ENCODE measurements at places on chromosomes 4 and X.

DNA sequence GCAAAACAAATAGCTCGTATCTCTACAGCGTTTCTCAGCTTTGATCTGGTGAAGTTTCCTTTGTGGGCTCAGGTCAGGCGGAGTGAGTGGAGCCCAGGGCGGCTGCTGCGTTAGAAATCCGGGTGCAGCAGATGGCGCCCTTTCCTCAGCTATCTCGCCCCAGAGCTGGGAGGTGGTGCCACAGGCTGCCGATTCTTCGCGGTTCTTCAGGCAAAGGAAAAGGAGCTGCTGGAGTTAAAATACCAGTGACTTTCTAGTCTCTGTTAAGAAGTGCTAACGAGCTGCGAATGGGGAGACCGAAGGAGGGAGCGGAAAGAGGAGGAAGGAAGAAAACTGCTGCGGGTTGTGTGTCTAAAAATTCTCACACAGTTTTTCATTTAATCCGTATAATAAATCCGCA is 114.6 kb downstream of the CPE start:
- no peak for DNase-seq

GRCh38 chrX:8848441-8848840 is 47.3 kb upstream of the FAM9A start:
- DNase-seq = no peak

DNA sequence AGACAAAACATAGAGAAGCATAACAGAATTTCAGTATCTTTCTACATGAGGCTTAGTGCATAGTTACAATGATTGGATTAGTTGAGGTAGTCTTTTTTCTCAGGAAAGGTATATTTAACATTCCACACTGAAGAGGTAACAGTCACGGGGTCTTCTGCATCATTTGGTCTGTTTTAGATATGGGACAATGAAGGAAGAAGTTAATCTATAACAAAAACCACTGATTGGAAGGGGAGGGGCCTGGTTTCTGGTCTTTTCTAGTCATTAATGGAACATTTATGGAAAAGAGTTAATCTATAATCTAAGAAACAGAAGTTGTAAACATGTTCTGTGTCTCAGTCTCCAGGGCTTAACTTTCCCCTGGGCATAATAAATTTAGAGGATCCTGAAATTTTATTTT is 37.3 kb upstream of the HPSE start:
- DNase-seq = no peak

- DNase-seq = no peak
Observed at GRCh38 chr4:153745651-153746050, 14.2 kb downstream of the RNF175 start.

DNA sequence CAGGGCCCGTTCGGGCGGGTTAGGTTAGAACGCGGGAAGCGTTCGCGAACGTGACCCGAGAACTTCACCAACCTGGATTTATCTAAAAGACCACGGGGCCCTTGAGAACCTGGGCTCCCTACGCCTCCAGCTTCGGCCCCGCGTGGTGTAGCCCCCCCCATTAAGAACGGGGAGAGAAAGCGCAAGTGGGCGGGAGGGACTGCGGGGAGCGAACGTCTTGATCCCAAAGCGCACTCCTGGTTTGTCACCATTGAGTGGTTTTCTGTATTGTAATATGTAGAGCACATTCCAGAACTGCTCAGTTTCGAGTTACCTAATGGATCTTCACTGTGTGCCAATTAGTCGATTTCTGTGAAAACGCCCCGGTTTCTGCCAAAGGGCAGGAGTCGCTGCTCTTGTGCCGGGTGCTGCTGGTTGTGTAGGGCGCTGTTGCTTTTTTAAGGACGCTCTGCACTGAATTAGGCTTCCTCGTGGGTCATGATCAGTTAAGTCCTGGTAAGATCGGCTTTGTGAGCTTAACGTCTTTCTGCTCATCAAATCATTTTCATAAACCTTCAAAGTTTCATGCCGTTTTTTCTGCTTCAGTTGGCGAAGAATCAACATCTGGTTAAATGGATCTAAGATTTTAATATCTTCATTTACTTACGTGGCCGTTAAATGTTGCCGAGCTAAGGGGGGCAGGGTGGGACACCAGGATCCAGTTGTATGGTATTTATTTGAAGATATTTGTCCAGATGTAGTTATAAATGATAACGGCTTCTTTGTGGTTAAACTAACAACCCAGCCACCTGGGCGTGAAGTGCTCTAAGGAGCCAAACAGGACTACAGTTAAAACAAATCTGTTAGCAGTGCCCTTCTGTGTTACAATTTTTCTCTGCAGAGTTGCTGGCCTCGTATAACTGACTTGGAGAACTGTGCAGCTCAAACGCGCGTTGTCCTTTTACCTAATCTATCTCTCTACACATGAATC is 809 bp downstream of the MND1 start:
- DNase-seq = peak; percentile 72

DNA sequence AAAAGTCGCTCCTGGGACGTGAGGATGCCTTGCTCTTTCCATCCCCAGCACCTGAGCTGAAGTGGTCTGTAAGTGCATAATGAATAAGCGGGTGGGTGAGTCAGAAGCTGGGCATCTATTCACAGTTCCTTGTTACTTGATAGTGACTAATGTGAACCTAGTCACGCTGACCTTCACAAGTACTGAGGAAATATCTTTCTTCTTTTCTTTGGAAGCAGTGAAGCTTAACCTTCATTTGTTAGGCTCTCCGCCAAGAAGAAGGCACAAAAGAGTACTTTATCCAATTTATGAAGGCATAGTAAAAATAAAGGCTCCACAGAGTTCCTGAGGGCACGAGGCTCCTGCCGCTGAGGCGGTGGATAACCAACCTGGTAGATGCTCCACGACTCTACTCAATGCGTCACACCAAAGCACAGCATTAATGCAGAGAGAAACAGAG is 475.7 kb upstream of the SLIT2 start:
- DNase-seq = no peak

- peak; percentile 75 for DNase-seq
Observed at GRCh38 chr4:185839194-185839712, 27.3 kb upstream of the SORBS2 start.

DNA sequence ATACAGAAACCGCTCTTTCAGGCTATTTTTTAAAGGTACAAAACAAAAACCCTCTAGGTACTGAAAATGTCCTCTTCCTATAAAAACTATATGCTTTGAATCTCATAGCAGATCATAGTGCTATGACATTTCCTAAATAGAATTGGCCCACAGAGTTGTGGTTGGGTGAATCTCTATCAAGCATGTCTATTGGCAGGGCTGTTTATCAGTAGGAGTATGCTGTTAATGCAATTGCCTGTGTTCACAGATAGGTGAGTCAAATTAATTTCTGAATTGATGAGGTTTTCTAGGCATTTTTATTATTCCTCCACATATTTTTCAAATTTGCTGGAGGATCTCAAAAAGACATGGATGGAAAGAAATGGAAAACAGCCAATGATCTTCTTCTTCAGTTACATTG is 73.9 kb downstream of the QRFPR start:
- DNase-seq = no peak

GRCh38 chr4:796206-796605 is 29.7 kb downstream of the CPLX1 start:
- no peak for DNase-seq

DNA sequence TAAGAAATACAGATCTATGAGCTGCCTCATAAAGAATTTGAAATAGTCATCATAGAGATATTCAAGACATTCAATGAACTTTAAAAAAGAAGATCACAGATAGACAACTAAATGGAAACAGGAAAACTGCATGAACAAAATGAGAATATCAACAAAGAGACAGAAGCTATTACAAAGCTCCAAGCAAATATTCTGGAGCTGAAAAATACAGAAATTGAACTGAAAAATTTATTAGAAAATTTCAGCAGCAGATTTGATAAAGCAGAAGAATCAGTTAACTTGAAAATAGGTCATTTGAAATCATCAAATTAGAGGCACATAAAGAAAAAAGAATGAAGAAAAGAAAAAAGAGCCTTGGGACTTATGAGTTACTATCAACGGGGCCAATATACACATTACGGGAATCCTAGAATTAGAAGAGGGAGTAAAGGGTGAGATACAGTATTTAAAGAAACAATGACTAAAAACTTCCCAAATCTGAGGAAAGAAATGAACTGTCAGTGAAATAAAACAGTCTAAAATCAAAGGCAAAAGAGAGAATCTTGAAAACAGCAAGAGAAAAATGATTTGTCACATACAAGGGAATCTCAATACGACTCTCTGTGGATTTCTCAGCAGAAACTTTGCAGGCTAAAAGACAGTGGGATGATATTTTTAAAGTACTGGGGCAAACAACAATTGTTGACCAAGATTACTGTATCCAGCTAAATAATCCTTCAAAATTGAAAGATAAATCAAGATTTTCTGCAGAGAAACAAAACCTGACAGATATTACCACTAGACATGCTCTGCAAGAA is 641.6 kb downstream of the ANKRD50 start:
- no peak for DNase-seq

- peak; percentile 88 for DNase-seq
Observed at GRCh38 chr4:37970702-37971101, 10.5 kb downstream of the PTTG2 start.

- no peak for DNase-seq
Observed at GRCh38 chr4:93764639-93765246, 63.8 kb upstream of the ATOH1 start.

- no peak for DNase-seq
Observed at GRCh38 chr4:130090427-130090826, 994.5 kb downstream of the C4orf33 start.

DNA sequence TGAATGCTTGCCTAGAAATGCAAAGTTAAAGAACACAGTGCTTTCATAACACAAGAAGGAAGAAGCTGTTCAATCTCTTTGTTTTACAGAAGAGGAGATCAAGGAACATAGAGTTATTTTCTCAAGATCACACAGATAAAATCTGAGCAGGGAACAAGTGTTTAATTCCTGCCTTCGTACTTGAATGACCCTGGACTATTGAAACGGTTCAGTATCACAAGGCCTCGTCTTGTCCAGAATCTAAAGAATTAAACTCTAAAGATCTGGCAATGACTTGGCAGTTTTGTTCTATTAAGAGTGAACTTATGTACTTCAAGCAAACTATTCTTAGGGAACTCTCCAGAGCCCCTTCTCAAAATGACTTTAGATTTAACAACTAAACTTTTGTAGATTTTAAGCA is 97.7 kb downstream of the ANXA5 start:
- DNase-seq = no peak

GRCh38 chrX:44225667-44226066 is 117.8 kb downstream of the EFHC2 start:
- no peak for DNase-seq

GRCh38 chr4:86961605-86962295 is 26.9 kb downstream of the AFF1 start:
- DNase-seq = no peak

GRCh38 chrX:15158736-15159406 is 111.0 kb downstream of the ASB9 start:
- no peak for DNase-seq

- DNase-seq = no peak
Observed at GRCh38 chr4:147340591-147341120, 140.2 kb upstream of the EDNRA start.

GRCh38 chr4:15953625-15954024 is 9.3 kb downstream of the FGFBP2 start:
- DNase-seq = no peak

DNA sequence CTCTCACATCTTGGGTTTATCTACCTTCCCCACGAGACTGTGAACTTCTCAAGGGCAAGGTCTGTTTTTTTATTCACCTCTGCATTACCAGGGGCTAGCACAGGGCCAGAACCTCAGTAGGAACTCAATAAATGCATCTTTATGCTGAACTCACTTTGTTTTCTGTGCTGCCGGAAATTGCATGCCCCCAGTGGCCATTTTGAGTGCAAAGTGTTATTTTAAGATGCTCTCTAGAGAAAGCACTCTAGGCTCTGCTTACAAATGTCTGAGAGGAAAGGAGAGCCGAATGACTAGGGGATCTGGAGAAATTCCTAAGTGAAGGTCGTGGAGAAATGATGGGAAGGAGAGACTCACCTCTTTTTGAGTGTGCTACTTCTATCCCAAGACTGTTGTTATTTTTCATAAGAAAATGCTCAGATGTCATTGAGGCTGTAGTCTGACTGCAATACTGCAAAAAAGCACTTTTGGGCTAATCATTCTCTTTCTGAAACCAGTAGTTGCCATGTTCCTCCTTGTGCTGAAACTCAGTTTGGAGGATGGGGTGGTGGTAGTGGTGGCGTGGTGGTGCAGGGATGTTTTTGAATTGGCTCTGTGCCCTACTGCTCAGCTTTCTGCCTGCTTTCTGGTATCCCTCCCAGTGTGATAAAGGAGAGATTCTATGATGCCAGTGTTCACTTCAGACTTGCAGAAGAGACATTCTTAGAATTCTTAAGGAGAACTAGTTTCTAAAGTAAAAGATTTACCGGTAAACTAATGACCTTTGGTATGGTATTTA is 41.3 kb downstream of the DOCK11 start:
- no peak for DNase-seq

DNA sequence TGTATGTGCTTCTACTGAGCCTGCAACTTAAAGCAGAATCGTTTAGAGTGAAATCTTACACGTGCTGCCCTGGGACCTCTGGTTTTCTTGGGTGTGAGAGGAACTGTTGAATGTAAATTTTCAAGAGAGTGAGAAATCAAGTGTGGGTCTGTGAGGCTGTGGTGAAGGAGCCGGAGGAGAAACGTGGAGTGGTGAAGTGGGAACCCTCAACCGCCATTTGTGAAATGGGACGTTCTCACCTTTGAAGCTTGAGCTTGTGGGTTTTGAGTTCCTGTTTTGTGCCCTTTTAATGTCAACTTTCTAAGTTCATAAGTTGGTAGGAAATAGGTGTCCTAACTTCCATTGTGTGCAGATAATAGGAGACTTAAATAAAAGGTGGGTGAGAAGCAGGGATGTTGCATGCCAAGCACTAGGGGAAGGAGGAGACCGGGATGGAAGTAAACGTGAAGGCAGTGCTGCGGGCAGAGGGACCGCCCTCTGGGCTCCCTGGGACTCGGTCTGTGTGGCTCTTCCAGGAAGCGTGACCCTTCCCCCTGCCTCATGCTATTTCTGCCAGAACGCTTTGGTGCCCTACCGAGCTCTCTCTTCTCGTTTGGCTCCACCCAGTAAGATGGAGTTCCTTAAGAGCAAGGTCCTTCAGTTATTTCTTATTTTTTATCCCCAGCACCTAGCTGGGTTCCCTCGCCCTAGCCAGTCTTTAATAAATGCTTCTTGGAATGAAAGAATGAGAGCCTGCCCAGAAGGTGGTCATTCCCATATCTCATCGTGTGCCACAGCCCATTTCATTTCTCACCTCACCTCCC is 56.0 kb downstream of the TMEM131L start:
- DNase-seq = no peak

Data from tibial artery (tissue), 4 donors.